A549 treated with ZK216348 at 1 μM for 4 hours (cell line): ENCODE measurements at places on chromosomes 3 and 15. TPM values are rescaled to one million over a fixed set of nuclear protein-coding genes. Genes with fewer than 3 reads are reported as not detected.

JMJD7 gene
- 1.8 to 5.4 TPM (median 3.5 TPM) in 5 replicates for total RNA-seq

C2CD4A gene
- total RNA-seq: 0.09 to 0.18 TPM (median 0.15 TPM) in 4 of 5 replicates, not detected in the other

BLM gene
- total RNA-seq: 11.6 to 18.7 TPM (median 12.6 TPM) in 5 replicates

RTP1 gene
- total RNA-seq: not detected in 5 replicates

ARNT2 gene
- total RNA-seq: 13.2 to 19.2 TPM (median 16.0 TPM) in 5 replicates

CHRNA5 gene
- 24.3 to 36.9 TPM (median 32.6 TPM) in 5 replicates for total RNA-seq

RLBP1 gene
- total RNA-seq: not detected in 5 replicates

GOLGA6L9 gene
- total RNA-seq: 2.5 to 3.1 TPM (median 2.9 TPM) in 5 replicates

LRRC34 gene
- not detected in 5 replicates for total RNA-seq

SLC28A1 gene
- total RNA-seq: 0.06 TPM in 1 of 5 replicates, not detected in the others

PLCB2 gene
- total RNA-seq: 0.55 to 1.2 TPM (median 1.1 TPM) in 5 replicates

P4HTM gene
- 11.1 to 19.3 TPM (median 18.2 TPM) in 5 replicates for total RNA-seq

NMNAT3 gene
- 1.0 to 2.1 TPM (median 1.7 TPM) in 5 replicates for total RNA-seq

SPG11 gene
- 7.6 to 9.5 TPM (median 8.6 TPM) in 5 replicates for total RNA-seq

PLA2G4D gene
- total RNA-seq: not detected in 5 replicates

SAMD7 gene
- total RNA-seq: not detected in 5 replicates

GTF2E1 gene
- 8.6 to 20.0 TPM (median 12.9 TPM) in 5 replicates for total RNA-seq

TLR9 gene
- total RNA-seq: 0.18 TPM in 1 of 5 replicates, not detected in the others

MYLK gene
- 14.2 to 20.7 TPM (median 15.1 TPM) in 5 replicates for total RNA-seq

WDR49 gene
- total RNA-seq: not detected in 5 replicates

TRIM42 gene
- total RNA-seq: not detected in 5 replicates
